ENCODE measurements at places on chromosomes 12 and 14. TPM values are rescaled to one million over a fixed set of nuclear protein-coding genes. Genes with fewer than 3 reads are reported as not detected.

The OASL gene
- total RNA-seq, result 0.18 TPM

- no peak for DNase-seq
Observed at GRCh38 chr12:127214186-127214585, 1052.8 kb upstream of the TMEM132C start.

DNA sequence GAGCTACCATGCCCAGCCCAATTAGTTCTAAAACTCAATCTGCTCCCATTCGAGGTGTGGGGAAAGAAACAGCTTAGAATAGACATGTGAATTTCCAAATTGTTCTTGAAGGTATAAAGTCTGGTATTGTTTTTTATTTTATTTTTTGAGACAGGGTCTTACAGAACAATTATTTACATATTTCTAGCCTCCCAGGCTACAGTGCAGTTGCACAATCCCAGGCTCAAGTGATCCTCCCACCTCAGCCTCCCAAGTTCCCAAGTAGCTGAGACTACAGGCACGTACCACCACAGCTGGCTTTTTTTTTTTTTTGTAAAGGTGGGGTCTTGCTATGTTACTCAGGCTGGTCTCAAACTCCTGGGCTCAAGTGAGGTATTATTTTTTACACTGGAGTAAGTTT is 6.3 kb downstream of the SLC11A2 start:
- DNase-seq, result no peak

DNA sequence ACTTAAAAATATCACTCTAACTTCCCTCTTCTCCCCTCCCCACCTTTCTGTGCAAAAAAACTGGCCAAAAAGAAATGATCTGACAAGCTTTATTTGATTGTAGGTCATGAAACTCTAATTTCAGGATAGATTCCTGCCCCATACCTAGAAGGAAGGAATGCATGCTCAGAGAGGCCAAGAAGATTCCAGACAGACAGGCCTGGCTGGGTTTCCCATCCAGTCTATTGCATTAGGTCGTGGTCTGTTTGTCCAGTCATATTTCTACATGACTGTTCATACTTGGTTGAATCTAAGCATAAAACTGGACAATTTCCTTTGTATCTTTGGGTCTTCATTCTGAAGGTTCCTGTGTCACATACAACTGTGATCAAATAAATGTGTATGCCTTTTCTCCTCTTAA is 20.0 kb upstream of the SLC15A5 start:
- no peak for DNase-seq

The SLC39A9 gene
- 72.8 TPM for total RNA-seq

- no peak for DNase-seq
Observed at GRCh38 chr12:58847901-58848600, 72.3 kb downstream of the LRIG3 start.

- DNase-seq, result no peak
Observed at GRCh38 chr12:77855548-77855947, 24.9 kb downstream of the NAV3 start.

DNA sequence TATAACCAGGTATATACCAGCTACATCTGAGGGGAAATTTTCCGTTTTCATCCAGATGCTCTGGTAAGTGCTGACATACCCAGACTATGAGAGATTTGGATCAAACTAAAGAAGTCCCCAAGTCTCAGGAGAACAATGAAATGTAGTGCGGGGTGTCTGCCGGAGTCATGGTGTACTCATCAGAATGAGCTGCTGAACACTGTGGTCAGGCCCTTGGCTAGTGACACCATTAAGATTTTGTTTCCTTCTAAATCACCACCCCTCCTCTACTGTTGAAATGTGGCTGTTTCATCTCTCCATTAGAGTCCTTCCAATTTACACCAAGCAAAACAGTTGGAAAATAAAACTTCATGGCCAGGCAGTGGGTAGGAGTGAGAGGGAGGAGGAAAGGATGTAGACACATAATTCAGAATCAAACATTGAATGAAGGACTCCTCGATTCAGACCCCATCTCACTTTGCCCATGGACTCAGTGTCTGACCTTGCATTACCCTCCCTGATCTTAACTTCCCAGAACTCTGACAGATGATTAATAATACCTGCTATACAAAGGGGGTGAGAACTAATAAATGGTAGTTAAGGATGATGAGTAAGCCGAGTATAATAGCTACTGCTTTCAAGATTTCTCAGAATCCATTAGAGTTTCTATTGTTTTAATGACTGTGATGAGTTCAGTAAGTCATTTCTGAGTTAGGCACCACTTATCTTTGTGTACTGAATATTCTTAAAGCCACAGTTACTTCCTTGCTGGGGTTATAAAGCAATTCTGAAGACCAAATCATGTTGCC is 127.4 kb downstream of the CRADD start:
- no peak for DNase-seq

GRCh38 chr12:91205811-91206210 is 23.2 kb upstream of the DCN start:
- DNase-seq, result no peak

- DNase-seq, result peak; percentile 41
Observed at GRCh38 chr14:76917745-76918255, 91.6 kb downstream of the LRRC74A start.

- no peak for DNase-seq
Observed at GRCh38 chr12:10058387-10058786, 27.9 kb downstream of the CLEC9A start.

The KRT85 gene
- total RNA-seq, result not detected

The PDE3A gene
- 20.6 TPM for total RNA-seq

GRCh38 chr12:86950444-86950843 is 694.3 kb upstream of the MGAT4C start:
- DNase-seq, result no peak

DNA sequence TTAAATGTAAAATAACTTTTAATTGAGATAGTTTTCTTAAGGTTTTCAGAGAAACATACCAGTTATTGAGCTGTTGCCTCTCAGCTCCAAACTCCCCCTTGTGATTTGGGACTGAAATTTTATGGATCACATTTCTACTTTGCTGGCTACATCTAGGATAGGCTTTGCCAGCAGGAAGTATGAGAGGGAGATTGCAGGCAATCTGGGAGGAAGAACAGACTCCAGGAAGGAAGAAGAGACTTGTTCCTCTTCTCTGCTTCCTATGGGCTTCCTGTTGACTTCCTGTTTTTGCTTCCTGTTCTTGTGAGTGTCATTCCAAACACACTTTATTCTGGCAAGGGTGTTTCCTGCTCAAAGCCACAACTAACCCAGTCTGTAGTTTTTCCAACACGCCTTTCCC is 312.9 kb downstream of the ITPR2 start:
- DNase-seq, result no peak

GRCh38 chr12:71442567-71442931 is 3.0 kb downstream of the LGR5 start:
- DNase-seq, result no peak

- no peak for DNase-seq
Observed at GRCh38 chr12:99092100-99092851, 447.2 kb downstream of the APAF1 start.

GRCh38 chr12:110796952-110797351 is 49.8 kb upstream of the CCDC63 start:
- no peak for DNase-seq

The DBX2 gene
- 0.73 TPM for total RNA-seq

GRCh38 chr12:130401703-130402102 is 64.0 kb downstream of the PIWIL1 start:
- peak; percentile 15 for DNase-seq

- DNase-seq, result no peak
Observed at GRCh38 chr12:3935078-3935477, 61.9 kb upstream of the PARP11 start.

- DNase-seq, result no peak
Observed at GRCh38 chr14:75980856-75981255, 939 bp downstream of the TGFB3 start.

DNA sequence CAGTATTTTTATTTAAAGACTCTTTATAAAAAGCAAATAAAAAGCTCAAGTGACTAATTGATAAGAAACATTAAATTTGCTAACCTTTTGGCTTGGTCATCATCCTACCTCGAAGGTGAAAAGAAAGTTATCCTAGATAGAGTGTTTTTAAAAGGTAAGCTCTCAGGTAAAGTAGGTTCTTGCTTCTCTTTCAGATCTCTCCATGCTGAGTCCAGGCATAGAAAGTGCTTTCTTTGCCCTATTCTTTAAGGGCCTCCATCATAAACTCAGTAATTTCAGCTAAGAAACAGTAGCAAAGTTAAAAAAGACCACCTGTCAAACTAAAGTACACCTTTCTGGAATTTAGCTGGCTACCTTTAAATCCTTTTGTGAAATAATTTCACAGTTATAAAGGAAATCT is 20.6 kb upstream of the ANHX start:
- DNase-seq, result no peak

GRCh38 chr14:104893435-104894207 is 28.6 kb downstream of the CEP170B start:
- no peak for DNase-seq

DNA sequence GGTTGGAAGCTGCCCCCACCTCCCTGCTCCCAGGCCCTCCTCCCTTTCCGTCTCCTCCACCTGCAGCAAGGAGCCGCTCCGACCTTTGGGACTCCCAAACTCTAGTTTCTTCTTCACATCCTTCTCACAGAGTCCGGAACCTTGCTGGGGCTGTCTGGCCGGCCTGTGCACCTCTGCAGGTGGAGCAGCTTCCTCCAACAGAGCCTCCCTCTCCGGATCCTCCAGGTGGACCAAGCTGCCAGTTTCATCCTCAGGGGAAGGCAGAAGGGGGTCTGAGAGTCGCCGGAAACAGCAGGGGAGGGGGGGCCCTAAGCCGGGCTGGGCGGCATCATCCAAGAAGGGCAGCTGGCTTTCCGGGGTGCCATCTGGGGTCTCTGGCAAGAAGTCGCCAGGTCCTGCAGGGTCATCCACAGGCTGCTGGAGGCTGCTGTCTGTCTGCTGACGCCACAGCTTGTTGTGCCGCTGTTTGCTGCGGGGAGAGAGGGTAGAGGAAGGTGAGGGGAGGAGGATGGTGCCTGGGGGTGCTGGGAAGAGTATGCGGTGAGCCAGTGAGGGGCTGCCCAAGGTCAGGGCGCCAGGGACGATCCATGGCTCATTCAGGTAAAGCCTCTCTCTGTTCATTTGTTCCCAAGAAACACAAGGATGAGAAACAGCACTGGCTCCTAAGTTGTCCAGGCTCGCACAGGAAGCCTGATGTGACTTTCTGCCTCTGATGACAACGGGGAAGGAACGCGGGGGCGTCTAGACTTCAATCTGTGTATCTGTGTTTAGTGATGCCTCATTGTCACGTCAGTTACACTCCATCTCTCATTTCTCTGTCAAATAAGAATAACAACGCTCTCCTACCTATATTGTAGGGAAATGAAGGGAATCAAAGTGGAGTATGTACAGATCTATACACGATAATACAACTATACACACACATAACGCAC is 61.3 kb upstream of the CORO1C start:
- DNase-seq, result no peak

DNA sequence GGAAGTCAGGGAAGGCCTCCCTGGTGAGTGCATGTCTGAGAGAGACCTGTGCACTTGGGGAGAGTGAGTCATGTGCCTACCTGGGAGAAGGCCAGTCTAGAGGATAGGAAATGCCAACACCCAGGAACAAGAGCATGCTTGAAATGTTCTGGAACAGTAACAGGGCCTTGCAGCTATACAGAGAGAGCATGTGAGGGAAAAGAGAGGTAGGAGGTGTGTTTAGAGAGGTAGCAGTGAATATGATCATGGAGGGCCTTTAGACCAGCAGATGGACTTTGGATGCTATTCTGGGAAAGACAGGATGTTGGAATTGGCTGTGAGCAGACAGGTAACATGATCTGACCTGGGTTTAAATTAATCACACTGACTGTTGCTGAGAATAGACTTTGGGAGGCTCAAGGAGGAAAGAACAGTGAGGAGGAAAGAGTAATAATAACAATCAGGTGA is 1143.6 kb downstream of the FLRT2 start:
- no peak for DNase-seq

All from cerebellum (tissue), 4 donors.